ENCODE measurements at places on chromosomes 13 and 19. TPM values are rescaled to one million over a fixed set of nuclear protein-coding genes. Genes with fewer than 3 reads are reported as not detected.

- no peak overlapping the region for H3K4me3 ChIP-seq
- H3K4me1 ChIP-seq = no peaks in the 10 kb centered on the region
- no peak overlapping the region for H3K27ac ChIP-seq
- H3K27me3 ChIP-seq = no peaks in the 10 kb centered on the region
- DNase-seq = no peak
- H3K36me3 ChIP-seq = no peaks in the 10 kb centered on the region
Measured at GRCh38 chr13:19940106-19940505, 18.4 kb upstream of the ZMYM2 start.

- peaks cover 29% of the 10 kb centered on the region for H3K4me1 ChIP-seq
- H3K4me3 ChIP-seq = no peak overlapping the region
- peak overlapping the region; percentile 48 for H3K27ac ChIP-seq
- no peak for DNase-seq
- H3K27me3 ChIP-seq = no peaks in the 10 kb centered on the region
Measured at GRCh38 chr13:24032252-24032651, 128.3 kb upstream of the SPATA13 start.

- peaks cover 18% of the 10 kb centered on the region for H3K4me1 ChIP-seq
- H3K4me3 ChIP-seq = no peak overlapping the region
- H3K27me3 ChIP-seq = no peaks in the 10 kb centered on the region
- no peaks in the 10 kb centered on the region for H3K36me3 ChIP-seq
- DNase-seq = no peak
Measured at GRCh38 chr13:75794663-75795062, 158.5 kb downstream of the LMO7 start.

DNA sequence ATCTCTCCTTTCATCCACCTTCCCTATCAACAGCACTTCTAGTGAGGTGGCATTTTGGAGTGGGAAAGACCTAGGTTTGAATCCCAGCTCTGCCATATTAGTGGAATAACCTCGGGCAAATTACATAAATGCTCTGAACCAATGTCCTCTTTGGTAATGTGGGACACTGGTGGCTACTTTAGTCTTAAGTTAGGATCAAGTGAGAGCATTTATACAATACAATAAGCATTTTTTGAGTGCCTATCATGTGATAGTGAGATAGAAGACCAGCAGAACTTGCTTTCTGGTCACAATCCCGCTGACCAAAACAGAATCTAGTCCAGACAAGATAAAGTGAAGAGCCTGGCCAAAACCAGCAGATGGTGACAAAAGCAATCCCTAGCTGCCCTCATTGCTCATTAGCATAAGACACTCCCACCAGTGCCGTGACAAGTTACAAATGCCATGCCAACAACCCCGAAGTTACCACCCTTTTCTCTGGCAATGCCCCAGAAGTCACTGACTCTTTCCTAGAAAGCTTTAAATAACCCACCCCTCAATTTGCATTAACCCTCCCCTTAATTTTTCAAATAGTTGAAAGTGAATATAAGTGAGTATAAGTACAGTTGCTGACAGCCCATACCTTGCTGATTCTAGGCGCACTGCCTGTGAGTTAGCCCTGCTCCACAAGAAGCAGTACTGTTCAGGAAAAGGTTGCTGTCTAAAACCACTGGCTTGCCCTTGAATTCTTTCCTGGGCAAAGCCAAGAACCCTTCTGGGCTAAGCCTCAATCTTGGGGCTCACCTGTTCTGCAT lies 28.9 kb upstream of the KPNA3 start:
- H3K36me3 ChIP-seq = no peaks in the 10 kb centered on the region
- H3K27me3 ChIP-seq = no peaks in the 10 kb centered on the region
- H3K27ac ChIP-seq = peak overlapping the region; percentile 50
- DNase-seq = no peak
- peaks cover 10% of the 10 kb centered on the region for H3K4me1 ChIP-seq

- H3K27me3 ChIP-seq = no peaks in the 10 kb centered on the region
- no peak overlapping the region for H3K27ac ChIP-seq
- H3K4me3 ChIP-seq = no peak overlapping the region
Measured at GRCh38 chr13:76036176-76036575, 400.0 kb downstream of the LMO7 start.

DNA sequence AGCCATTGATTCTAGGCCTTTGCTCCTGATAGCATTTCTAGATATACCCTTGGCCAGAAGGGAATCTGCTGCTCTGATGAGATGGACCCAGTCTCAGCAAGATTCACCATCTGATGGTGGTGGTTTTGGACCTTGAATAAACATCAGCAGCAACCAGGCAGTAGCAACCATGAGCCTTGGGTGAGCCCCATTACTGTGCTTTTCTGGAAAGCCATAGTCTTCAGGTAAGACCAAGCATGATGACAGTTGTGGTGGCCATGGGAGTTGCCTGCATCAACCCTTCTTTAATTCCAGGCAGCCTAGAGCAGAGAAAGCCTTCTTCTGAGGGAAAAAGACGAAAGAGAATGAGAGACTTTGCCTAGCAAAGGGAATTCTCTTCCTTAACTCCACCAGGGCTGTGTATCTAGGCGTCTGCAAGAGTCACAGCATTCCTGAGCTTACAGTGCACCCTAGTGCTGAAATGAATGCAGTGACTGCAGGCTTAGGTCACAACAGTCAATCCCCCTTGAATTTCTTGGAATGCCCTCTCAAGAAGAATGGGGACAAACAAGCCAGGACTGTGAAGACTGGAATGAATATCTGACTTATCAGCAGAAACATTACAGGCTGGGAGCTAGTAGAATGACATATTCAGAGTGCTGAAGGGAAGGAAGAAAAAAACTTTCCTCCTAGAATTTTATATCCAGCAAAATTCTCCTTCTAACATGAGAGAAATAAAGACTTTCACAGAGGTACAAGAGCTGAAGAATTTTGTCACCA lies 942.4 kb upstream of the PCDH20 start:
- H3K36me3 ChIP-seq = no peaks in the 10 kb centered on the region
- no peak overlapping the region for H3K27ac ChIP-seq
- DNase-seq = peak; percentile 60
- no peak overlapping the region for H3K4me3 ChIP-seq
- H3K27me3 ChIP-seq = no peaks in the 10 kb centered on the region

GRCh38 chr13:59532405-59532804 lies 631.3 kb downstream of the DIAPH3 start:
- no peak for DNase-seq
- no peaks in the 10 kb centered on the region for H3K27me3 ChIP-seq
- H3K4me1 ChIP-seq = peaks cover 15% of the 10 kb centered on the region
- peak overlapping the region; percentile 46 for H3K27ac ChIP-seq

GRCh38 chr13:66775196-66775595 lies 454.9 kb downstream of the PCDH9 start:
- no peak overlapping the region for H3K4me3 ChIP-seq
- DNase-seq = no peak
- no peak overlapping the region for H3K27ac ChIP-seq
- H3K36me3 ChIP-seq = no peaks in the 10 kb centered on the region
- H3K27me3 ChIP-seq = no peaks in the 10 kb centered on the region

DNA sequence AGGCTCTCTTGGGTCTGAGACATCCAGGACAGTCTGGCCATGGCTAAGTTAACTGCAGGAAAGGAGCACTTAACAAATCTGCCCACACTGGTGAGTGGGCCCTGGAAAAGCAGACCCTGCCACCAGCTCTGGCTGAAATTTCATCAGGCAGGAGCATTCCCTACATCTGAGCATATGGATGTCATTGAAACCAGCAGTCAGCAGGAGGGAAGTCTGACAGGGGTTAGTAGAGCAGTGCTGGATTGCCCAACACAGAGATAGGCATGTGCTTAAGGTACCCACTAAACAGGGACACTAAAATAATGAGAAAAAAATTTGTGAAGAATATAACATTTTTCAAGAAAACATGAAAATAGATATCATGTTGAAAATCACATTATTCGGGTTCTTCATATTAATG lies 13.6 kb upstream of the ACOD1 start:
- DNase-seq = no peak
- H3K4me3 ChIP-seq = no peak overlapping the region
- no peaks in the 10 kb centered on the region for H3K4me1 ChIP-seq
- no peak overlapping the region for H3K27ac ChIP-seq
- H3K36me3 ChIP-seq = no peaks in the 10 kb centered on the region

GRCh38 chr19:34588846-34589245 lies 88.1 kb downstream of the SCGB2B2 start:
- no peak overlapping the region for H3K27ac ChIP-seq
- H3K4me3 ChIP-seq = no peak overlapping the region
- no peak for DNase-seq
- no peaks in the 10 kb centered on the region for H3K4me1 ChIP-seq
- H3K27me3 ChIP-seq = no peaks in the 10 kb centered on the region
- H3K36me3 ChIP-seq = no peaks in the 10 kb centered on the region

GRCh38 chr13:32017474-32017873 lies 14.1 kb upstream of the FRY start:
- H3K4me3 ChIP-seq = no peak overlapping the region
- DNase-seq = no peak
- H3K4me1 ChIP-seq = no peaks in the 10 kb centered on the region
- H3K27me3 ChIP-seq = no peaks in the 10 kb centered on the region
- H3K36me3 ChIP-seq = no peaks in the 10 kb centered on the region
- no peak overlapping the region for H3K27ac ChIP-seq

GRCh38 chr19:41426952-41427646 lies at the start of gene B3GNT8:
Gene B3GNT8 (minus strand): TSS chr19:41427374. CDS start chr19:41426778, 596 bp downstream.
- peak within 1 kb of the TSS; percentile 35 for H3K4me3 ChIP-seq
- DNase-seq = peak; percentile 96
- H3K27ac ChIP-seq = peak within 1 kb of the TSS; percentile 97
- no peaks in the 10 kb centered on the region for H3K36me3 ChIP-seq
- peaks cover 25% of the 10 kb centered on the region for H3K4me1 ChIP-seq

GRCh38 chr19:30810726-30811125 lies 438.5 kb downstream of the ZNF536 start:
- no peak for DNase-seq
- no peak overlapping the region for H3K27ac ChIP-seq
- H3K36me3 ChIP-seq = no peaks in the 10 kb centered on the region
- no peaks in the 10 kb centered on the region for H3K27me3 ChIP-seq
- no peaks in the 10 kb centered on the region for H3K4me1 ChIP-seq

The DZIP1 gene
- 17.2 TPM for total RNA-seq

The LILRA1 gene
- not detected for total RNA-seq

The PSG1 gene
- 0.07 TPM for total RNA-seq

The ZNF792 gene
- total RNA-seq = 10.6 TPM

The DHDH gene
- 0.72 TPM for total RNA-seq

The GIPC3 gene
- total RNA-seq = not detected

The CD33 gene
- not detected for total RNA-seq

The BIVM gene
- total RNA-seq = 33.5 TPM

The ZNF793 gene
- 5.1 TPM for total RNA-seq

The ZNF682 gene
- total RNA-seq = 4.9 TPM
